ENCODE measurements at places on chromosomes 1 and 21. TPM values are rescaled to one million over a fixed set of nuclear protein-coding genes. Genes with fewer than 3 reads are reported as not detected.

- no peak overlapping the region for H3K4me3 ChIP-seq
- H3K4me1 ChIP-seq, result no peaks in the 10 kb centered on the region
- H3K27ac ChIP-seq, result no peak overlapping the region
Observed at GRCh38 chr1:202187041-202187671, 6.4 kb upstream of the LGR6 start.

- DNase-seq, result no peak
- no peaks in the 10 kb centered on the region for H3K27me3 ChIP-seq
- H3K27ac ChIP-seq, result peak overlapping the region; percentile 76
- H3K36me3 ChIP-seq, result no peaks in the 10 kb centered on the region
Observed at GRCh38 chr1:228990906-228991569, 255.8 kb downstream of the RHOU start.

DNA sequence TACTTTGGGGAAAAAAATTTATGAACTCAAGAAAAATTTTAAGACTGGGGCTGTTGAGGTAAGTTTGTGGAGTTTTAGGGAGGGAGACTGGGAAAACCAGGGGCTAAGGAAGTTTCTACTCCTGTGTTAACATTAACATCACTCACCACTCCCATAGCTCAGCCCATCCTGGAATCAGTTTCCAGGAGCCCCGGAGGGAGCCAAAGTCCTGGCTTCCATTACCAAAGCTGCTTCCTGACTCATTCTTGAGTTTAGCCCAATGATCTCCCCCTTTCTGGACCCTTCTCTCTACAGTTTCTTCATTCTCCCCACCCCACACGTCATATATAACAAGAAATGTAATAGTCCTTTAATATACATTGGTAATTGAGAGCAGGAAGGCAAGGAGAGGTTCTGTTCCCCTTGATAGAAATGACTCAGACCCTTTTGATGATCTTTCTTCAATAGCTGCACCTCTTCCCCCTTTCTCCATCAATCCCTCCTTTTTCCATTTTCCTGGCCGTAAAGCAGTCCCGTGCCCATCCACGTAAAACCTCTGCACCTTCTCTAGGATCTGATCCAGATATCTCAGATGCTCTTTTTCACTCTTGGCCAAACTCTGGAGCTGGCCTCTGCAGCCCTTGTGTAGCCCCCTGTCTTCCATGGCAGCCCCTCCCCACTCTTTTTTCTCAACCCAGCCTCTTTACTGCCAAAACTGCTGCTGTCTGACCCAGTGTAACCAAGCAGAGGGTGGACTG is 4.6 kb upstream of the PIAS3 start:
- H3K4me1 ChIP-seq, result peaks cover 15% of the 10 kb centered on the region
- no peak overlapping the region for H3K4me3 ChIP-seq
- no peak for DNase-seq
- H3K36me3 ChIP-seq, result no peaks in the 10 kb centered on the region

GRCh38 chr1:60035921-60036320 is 37.6 kb downstream of the C1orf87 start:
- H3K36me3 ChIP-seq, result no peaks in the 10 kb centered on the region
- H3K27me3 ChIP-seq, result no peaks in the 10 kb centered on the region
- DNase-seq, result no peak
- no peak overlapping the region for H3K27ac ChIP-seq
- H3K4me3 ChIP-seq, result no peak overlapping the region

RASSF5 gene
- total RNA-seq, result 7.8 TPM
